ENCODE measurements at places on chromosomes 12 and 14.

DNA sequence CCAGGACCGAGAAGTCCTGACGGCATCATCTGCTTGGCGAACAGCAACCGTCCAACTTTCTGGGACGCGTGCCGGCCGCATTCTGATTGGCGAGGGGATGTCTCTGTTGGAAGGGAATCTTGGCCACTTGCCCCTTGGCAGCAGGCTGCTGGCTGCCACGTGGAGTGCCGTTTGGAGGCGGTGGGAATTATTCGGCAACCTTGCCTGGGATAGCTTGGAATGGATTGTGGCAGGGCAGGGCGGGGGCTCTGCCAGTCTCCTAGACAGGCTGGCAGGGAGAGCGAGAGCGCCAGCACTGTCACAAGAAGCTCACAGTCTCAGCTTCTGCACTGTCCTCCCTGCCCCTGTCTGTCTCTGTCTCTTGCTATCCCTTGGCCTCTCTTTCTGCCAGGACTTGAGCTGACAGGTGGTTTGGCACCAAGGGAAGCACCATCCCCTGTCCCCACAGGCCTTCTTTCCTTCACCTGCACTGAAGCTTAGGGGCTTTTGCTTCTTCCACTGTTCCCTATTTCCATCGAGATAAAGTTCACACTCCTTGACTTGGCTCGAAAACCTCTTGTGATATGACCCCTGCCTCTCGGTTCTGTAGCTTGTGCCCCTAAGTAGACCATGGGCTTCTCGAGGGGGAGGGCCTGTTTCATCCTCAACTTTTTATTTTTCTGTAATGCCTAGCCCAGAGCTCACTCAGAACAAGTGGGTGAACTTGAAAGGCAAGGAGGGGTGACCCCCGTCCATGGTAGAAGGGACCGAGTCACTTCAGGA lies 201.9 kb downstream of the PHETA1 start:
- no peak for DNase-seq

DNA sequence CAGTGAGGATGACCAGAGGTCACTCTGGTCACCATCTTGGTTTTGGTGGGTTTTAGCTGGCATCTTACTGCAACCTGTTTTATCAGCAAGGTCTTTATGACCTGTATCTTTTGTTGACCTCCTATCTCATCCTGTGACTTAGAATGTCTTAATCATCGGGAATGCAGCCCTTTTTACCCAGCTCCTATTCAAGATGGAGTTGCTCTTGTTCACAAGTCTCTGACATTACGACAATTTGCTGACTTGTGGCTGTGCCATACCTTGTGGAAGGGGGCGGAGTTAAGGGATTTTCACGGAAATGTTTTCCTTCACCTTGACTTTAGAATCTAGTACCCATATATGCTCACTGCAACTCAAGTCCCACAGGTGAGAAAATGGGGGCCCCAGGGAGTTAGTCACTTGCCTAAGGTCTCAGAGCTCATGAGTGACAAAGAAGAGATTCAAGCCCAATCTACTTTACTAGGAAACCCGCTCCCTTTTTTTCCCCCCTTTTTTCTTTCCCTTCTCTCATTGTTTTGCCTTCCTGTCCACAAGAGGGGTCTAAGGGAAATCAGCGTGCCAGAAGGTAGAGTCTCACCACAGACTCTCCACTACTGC lies 2.7 kb upstream of the MAP1LC3B2 start:
- no peak for DNase-seq

DNA sequence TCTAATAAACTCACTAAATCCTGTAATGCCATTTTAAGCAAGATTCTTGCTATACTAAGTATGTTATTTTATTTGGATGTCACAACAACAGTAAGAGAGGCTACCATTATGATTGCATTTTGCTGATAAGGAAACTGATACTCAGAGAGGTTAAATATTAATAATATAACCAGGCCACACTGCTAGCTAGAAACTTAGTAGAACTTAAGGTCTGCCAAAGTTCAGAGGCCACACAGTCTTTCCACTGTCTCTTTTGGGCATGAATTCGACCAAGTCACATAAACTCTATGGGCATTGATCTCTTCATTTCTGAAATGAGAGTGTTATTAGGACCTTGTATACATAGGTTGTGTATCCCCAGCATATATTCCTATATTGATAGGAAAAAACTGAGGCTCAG lies 147.9 kb downstream of the SYNE2 start:
- DNase-seq, result no peak

- no peak for DNase-seq
Observed at GRCh38 chr12:82522285-82522684, 164.0 kb downstream of the METTL25 start.

DNA sequence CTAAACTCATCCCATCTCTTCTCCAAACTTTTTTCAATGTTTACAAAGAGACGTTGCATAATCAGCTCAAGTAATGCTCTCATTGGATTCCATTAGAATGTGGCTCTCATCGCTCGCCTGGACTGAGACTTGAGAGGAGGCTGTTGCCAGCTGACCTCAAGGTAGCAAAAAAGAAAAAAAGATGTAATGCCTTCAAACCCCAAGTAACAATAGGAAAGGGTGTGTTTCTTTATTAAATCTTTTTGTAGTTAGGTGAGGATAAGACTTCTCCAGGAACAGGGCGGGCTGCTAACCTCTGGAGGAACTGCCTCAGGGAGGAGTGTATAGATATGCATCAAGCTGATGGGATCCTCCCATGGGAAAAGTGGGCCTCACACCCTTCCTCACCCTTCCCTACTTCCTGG lies 956 bp upstream of the PTHLH start:
- no peak for DNase-seq

DNA sequence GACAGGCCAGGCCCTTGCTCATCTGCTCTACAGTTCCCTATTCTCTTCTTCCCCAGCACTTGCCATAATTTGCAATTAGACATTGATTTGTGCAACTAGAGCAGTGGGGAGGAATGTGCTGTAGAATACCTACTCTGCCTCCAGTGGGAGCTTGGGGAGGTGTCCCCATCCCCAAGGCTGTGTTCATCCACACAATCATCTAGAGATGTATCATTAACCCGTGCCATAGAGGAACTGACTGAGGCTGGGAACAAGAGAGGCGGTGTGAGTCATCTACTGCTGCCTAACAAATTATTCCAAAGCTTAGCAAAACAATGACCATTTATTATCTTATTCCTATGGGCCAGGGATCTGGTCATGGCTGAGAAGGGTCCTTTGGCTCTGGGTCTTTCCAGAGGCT lies 5.1 kb upstream of the OTUB2 start:
- DNase-seq, result no peak

GRCh38 chr12:120224304-120225199 lies 23.6 kb upstream of the RPLP0 start:
- DNase-seq, result no peak

GRCh38 chr14:86541972-86542371 lies 1012.0 kb downstream of the FLRT2 start:
- no peak for DNase-seq
